Anterior cingulate cortex (tissue), 58 donors: ENCODE measurements at places on chromosomes 12 and 14.

- DNase-seq = peak; percentile 78
Measured at GRCh38 chr14:88551094-88551870, 3.5 kb downstream of the PTPN21 start.

DNA sequence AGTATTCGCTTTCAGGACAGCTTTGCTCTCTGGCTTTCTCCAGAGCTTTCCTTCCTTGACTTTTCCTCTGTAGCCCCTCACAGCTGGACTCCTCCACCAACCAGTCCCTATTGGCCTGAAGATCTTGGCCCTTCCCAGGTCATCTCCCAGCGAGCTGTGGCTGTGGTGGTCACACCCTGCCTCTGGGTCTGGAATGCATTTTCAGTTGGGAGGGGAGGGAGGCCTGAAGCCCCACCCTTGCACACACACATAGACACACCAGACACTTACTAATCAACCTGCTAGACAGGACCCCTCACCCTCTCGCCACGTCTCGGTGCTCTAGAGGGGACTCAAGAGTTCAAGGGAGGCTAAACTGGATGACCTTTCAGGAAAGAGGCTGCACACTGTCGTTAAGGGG, 13.9 kb downstream of the JDP2 start:
- DNase-seq = no peak

- no peak for DNase-seq
Measured at GRCh38 chr12:58314610-58315009, 373.2 kb downstream of the ATP23 start.

DNA sequence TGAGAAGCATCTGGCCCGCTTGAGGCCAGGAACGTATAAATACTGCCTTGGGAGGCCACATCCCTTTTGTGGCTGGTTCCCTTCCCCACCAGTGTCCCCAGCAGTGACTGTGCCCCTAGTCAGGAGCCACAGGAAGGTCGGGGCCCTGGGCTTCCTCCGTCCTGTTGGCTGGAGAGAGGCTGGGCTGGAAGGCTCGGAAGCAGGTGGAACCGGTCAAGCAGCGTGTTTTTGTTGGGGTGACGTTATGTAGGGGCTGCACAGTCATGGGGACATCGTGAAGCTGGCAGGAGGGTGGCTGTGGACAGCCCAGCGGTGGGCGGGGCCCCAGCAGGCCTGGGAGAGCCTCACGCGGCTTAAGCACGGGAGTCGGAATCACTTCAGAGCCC, 10.1 kb downstream of the XRCC3 start:
- no peak for DNase-seq

- no peak for DNase-seq
Measured at GRCh38 chr12:45232146-45232755, 16.4 kb downstream of the ANO6 start.

GRCh38 chr12:57840726-57841125, 5.8 kb downstream of the CTDSP2 start:
- no peak for DNase-seq

- DNase-seq = no peak
Measured at GRCh38 chr14:104509673-104510072, 69.9 kb upstream of the C14orf180 start.

DNA sequence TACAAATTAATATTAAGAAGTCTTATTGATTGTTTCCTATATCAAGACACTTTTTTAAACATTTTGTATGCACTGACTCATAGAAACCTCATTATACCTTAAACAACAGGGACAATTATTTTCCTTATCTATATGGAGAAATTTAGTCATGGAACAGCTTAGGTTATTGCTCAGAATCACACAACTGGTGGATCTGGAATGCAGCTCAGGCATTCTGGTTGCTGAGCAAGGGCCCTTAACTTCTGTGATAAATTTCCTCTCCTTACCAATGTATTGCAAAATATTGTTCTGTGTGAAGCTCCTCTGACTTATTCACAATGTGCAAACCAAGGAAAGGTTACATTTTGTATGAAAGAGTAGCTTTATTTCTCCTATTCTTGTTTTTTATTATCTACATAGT, 817.8 kb downstream of the LRFN5 start:
- no peak for DNase-seq

DNA sequence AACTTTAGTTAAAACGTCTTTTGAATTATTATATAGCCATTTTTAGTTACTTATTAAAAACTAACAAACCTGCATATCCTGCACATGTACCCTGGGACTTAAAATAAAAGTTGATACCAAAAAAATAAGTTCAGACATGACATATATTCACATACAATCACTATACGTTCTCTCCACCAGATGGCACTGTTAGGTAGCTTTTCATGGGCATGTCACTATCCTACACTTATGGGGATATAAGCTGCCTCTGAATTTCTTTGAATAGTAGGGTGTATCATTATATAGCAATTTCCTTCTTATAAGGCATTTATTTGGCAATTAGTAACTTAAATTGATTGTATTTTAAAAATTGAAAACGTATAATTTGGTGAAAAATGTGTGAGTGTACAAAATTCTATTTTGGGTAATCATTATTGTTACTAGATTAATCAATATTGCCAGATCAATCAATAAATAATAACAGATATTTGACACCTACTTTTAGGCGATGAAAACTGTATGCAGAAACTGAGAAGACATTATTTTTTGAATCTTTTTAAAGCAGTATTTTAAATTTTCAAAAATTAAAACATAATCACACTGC, 31.8 kb upstream of the OR10A7 start:
- no peak for DNase-seq

GRCh38 chr14:100432652-100433427, 109.7 kb downstream of the SLC25A47 start:
- no peak for DNase-seq

DNA sequence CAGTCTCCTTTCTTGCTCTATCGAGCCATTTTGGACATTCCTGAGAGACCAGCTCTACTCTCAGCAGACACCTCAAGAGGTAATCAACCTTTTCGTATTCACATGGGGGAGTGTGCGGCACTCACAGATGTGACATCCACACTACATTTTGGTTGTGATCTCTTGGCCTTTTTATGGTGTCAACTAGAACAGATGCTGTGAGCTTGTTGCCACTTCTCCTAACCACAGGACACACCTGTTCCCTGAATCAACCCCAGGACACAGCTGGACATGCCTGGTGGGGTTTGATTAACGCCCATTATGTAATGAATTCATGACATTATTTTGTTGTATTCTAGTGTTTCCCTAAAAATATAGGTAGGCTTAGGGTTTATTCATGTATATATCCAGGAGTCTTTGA, 1143.6 kb downstream of the TMEM121 start:
- no peak for DNase-seq

- DNase-seq = no peak
Measured at GRCh38 chr14:104337351-104337750, 199.0 kb downstream of the KIF26A start.
